RWPE2 (cell line): ENCODE measurements at places on chromosomes 6 and 20.
A peak's percentile ranks its signal among the peaks of the same experiment; 100 is the strongest.

DNA sequence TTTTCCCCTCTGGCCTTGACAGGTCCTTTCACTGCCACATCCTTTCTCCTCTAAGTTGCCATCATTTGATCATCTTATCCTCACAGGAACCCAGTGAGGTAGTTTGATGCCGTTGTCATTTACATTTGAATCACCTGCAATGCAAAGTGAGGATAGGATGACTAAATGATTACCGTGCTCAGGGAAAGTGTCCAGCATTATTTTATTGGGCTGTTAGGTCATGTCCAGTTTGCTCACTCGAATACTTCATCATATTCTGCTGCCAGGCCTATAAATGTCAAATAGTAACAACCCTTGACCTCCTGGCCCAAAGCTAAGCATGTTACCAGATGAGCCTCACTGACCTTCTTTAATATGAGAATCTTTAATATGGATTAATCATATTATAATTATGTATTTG, 1068.7 kb upstream of the FLRT3 start:
- H3K27ac ChIP-seq = no peak overlapping the region
- H3K27me3 ChIP-seq = no peaks in the 10 kb centered on the region
- no peaks in the 10 kb centered on the region for H3K4me1 ChIP-seq

DNA sequence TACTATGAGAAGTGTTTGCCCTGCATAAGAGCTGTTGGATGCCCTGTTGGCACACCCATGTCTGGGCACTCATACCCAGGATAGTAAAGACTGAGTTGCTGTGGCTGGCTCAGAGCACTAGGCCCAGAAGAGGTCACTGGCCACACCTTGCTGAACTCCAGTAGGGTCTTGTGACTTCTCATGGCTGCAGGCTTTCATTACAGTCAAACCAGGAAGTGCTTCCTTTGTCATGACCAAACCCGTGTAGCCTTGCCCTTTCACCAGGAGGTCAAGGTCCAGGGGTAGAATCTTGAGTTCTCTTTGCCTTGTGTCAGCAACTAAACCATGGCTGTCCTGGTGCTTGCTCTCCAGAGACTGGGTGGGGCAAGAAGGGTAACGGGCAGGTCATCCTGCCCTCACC, 49.5 kb downstream of the CD164 start:
- no peak overlapping the region for H3K4me3 ChIP-seq
- peaks cover 3% of the 10 kb centered on the region for H3K4me1 ChIP-seq
- H3K27me3 ChIP-seq = no peaks in the 10 kb centered on the region
- no peaks in the 10 kb centered on the region for H3K36me3 ChIP-seq
- no peak for DNase-seq

DNA sequence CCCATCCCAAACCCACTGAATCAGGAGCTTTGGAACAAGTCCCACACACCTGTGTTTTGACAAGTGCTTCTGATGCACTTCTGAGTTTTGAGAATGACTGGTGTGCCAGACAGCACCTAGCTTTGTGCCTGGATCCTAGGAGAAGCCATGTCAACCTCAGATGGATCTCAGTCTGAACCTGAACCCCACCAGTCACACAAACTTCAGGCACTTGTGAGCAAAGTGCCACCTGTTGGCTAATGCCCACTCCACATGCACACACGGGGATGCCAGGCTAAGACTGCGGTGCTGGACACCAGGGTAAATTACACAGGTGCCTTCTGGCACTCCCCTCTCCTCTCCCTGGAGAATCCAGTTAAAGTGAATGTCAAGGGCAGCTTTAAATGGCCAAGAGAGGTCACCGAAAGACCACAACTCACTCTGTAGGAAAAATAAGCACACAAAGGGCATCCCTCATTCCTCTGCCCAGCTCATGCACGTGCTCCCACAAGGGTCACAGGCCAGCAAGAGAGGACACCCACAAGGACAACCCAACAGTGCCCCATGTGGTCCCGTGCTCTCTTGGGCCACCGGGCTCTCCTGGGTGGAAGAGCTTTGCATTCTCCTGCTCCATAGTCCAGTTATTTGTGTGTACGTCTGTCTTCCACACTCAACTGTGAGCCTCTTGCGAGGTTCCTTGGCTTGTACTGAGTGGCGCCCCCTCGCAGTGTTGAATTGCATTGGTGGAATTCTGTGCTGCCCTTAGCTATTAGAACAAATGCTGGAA, 45.6 kb downstream of the TAF8 start:
- no peak for DNase-seq
- H3K4me1 ChIP-seq = peaks cover 29% of the 10 kb centered on the region
- H3K4me3 ChIP-seq = no peak overlapping the region

- H3K4me1 ChIP-seq = peaks cover 57% of the 10 kb centered on the region
- DNase-seq = no peak
- H3K27me3 ChIP-seq = no peaks in the 10 kb centered on the region
- H3K27ac ChIP-seq = peak overlapping the region; percentile 93
Observed at GRCh38 chr20:9301129-9302090, 213.0 kb upstream of the LAMP5 start.

DNA sequence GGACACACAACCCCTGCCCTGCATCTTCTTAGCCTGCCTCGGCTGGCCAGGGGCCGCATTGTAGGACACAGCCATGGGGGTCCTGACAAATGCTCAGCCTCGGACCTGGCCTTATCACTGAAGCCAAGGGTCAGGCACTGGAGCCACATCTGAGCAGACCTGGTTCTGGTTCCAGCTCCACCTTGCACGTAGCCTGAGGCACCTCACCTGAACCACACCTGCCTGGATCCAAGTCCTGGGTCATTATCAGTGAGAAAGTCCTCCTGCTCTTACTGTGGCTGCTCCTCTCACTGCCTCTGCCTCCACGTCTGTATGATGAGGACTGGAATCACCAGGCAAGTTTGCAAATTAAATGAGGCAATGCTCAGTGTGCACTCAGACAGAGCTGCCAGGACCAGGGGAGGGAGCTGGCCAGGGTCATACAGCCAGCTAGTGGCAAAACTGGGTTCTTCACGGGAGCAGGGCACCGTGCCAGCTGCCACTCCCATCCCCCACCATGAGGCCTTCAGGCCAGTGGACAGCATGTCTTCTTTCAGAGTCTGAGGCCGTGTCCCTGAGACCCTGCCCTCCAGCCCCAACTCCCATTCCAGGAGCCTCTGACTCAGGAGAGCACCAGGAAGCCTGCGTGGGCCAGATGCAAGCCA, 40.2 kb downstream of the MRPL14 start:
- no peaks in the 10 kb centered on the region; the same call in 1 of the 2 replicates for H3K36me3 ChIP-seq
- H3K27ac ChIP-seq = no peak overlapping the region
- peaks cover 9% of the 10 kb centered on the region for H3K4me1 ChIP-seq
- H3K27me3 ChIP-seq = no peaks in the 10 kb centered on the region
- DNase-seq = no peak
- no peak overlapping the region for H3K4me3 ChIP-seq

DNA sequence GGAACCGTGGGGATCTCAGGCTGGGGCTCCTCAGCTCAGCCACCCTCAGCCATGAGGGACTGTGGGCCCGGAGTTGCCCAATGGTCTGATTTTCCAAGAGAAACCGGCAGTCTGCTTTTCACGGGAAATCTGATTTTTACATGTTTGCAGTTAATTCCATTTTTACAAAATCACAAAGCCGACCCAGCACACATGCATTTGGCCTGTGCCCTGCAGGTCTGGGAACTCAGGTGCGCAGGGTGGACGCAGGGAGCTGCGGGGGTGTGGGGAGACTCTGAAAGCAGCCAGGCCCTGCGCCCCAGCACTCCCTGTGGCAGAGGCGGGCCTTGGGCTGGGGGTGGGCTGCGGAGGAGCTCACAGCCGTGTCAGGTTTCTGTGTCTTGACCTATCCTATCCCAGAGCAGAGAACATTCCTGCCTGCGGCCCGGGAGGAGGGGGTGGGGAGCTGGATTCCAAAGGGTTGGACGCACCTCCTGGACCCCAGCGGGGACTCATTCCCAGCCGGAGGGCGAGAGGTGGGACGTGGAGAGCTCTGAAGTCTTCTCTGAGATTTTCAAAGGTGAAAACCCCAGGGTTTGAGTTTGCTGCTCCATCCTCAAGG, 60.6 kb downstream of the ADNP start:
- H3K27me3 ChIP-seq = no peaks in the 10 kb centered on the region
- H3K4me1 ChIP-seq = peaks cover 15% of the 10 kb centered on the region
- no peak overlapping the region for H3K4me3 ChIP-seq
- DNase-seq = peak; percentile 71
- no peak overlapping the region for H3K27ac ChIP-seq
- H3K36me3 ChIP-seq = no peaks in the 10 kb centered on the region
